ENCODE measurements at places on chromosomes 2 and 18.

GRCh38 chr2:20141806-20142205 is 83.1 kb downstream of the SDC1 start:
- no peak for DNase-seq

- DNase-seq: no peak
These were observed 67.4 kb downstream of the MOGAT1 start for GRCh38 chr2:222738809-222739208.

GRCh38 chr18:46345181-46345465 is 240.9 kb downstream of the HAUS1 start:
- no peak for DNase-seq

DNA sequence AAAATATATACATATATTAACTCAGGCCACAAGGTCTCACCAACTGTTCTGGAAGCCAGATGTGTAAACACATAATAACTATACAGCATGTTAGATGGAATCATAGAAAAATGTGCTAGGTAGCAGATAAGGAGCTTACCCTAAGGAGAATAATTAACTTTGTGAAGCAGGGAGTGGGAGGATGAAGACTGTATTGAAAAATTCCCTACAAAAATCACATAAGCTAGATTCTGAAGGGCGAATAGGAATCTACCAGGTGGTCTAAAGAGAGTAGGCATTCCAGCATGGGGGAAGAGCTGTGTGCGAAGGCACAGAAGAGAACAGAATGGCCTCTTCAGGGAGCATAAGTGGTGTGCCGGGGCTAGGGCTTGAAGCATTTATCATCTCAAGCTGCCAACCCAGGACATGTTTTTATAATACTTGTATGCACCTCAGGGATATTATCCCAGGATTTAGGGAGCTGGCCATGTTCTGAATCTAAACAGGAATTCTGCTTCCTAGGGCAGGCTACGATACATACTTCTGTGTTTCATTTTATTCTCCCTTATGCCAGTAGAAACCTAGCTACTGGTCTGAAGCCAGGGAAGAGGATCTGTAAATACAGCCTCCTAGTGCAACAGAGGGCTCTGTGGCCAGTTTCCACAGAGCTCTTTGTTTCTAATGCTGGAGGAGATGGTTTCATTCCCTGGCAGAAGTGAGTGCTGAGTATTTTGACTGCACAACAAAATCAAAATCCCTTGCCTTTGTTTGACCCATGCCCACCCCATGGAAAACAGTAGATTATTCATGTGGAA is 56.7 kb downstream of the NEMP2 start:
- DNase-seq: no peak

GRCh38 chr2:25310709-25310964 is 31.1 kb downstream of the DNMT3A start:
- DNase-seq: no peak

- no peak for DNase-seq
These were observed 136.4 kb downstream of the SOCS6 start for GRCh38 chr18:70425236-70425635.

DNA sequence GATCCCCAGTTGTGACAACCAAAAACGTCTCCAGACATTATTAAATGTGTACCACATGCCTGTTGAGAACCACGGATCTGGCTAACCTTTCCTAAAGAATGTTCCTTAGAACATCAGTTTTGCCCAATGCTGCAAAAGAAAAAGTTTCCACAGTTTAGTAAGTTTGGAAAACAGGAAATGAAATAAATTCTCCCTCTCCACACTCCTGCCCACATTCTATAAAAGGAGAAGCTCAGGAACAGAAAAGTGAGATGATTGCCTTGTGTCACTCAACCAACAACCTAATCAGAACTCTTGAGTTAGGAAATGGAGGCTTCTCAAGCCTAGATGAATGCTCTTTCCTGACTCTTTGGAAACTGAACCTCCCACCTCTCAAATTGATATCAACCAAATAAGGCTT is 56.1 kb upstream of the NFE2L2 start:
- no peak for DNase-seq

DNA sequence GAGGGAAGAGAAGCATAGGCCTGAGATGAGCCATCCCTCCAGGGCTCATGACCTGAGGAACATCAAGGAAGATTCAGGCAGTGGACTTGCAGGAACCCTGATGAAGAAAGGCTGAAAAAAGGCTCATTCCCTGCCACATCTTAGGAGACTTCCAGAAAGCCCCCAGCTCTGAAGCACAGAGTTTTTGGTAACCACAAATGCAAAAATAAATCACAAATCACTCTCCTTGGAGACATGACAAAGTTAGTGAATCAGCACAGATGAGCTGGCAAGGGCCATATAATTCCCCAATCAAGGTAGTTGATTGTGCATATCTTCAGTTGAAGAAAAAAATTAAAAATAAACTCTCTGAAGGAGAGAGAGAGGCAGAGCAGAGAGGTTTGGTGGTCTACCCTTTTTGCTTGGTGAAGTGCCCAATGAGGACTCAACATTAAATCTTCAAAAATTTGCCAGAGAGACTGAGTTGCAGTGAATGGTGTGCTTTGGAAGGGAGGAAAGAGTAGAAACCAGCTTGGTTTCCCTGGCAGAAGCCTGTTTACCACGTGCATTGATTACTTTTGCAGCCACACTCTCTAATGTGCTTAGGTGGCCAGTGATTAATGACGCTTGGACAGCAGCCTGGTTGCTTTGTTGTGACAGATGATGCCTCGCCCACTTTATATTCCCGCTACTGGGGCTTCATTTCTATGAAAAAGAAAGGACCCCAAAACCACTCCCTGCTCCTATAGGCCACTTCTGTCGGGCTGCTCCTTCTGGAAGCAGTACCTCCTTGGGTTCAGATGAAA is 257.4 kb upstream of the SLC14A2 start:
- DNase-seq: no peak

DNA sequence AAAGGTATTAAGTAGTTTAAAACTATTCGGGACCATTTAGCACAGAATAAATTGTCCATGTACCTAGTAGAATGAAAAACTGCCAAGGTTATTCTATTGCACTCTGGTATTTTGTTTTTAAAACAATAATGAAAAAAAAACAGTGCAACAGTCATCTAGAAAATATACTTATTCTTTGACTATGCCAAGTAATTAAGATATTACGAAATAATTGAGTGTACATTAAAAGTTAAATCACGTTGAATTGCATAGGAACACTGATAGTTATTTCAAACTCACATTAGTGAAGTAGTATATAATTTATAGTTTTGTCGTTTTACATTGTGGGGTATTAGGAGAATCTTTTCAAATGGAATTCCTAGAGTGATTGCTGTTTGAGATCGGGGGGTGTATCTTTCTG is 20.1 kb downstream of the R3HDM1 start:
- DNase-seq: no peak

GRCh38 chr2:95274291-95275150 is at the start of gene PROM2:
TSS of gene PROM2 (plus strand) at chr2:95274449. CDS start at chr2:95274586, 137 bp downstream.
- no peak for DNase-seq

DNA sequence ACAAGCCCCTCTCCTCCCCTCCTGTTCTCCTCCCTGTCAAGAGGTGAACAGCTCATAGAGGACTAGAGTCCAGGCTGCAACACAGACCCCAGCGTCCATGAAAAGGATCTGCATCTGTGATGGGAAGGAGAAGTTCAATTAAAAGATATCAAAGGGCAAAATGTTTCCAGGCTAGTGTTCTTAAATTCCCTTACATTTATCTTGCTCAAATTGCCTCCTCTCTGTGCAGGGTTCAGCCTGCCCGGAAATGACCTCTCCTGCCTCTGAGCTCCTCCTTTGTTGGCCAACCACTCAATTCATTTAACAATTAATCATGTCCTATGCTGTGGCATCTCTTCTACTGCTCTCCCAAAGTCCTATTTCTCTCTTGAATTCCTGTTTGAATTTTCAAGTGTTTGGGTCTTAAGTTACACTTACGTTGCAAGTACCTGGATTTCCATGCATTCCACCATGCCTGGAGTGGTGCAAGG is 105.3 kb downstream of the TSN start:
- DNase-seq: no peak

GRCh38 chr2:160288324-160288723 is 88.3 kb upstream of the ITGB6 start:
- no peak for DNase-seq

GRCh38 chr18:79515944-79516351 is 120.2 kb downstream of the NFATC1 start:
- no peak for DNase-seq
